Right ventricle myocardium inferior (tissue), 1 donor: ENCODE measurements at places on chromosomes 13 and 19. TPM values are rescaled to one million over a fixed set of nuclear protein-coding genes. Genes with fewer than 3 reads are reported as not detected.

GRCh38 chr13:113116206-113116800, 6.3 kb upstream of the F10 start:
- DNase-seq, result no peak

DNA sequence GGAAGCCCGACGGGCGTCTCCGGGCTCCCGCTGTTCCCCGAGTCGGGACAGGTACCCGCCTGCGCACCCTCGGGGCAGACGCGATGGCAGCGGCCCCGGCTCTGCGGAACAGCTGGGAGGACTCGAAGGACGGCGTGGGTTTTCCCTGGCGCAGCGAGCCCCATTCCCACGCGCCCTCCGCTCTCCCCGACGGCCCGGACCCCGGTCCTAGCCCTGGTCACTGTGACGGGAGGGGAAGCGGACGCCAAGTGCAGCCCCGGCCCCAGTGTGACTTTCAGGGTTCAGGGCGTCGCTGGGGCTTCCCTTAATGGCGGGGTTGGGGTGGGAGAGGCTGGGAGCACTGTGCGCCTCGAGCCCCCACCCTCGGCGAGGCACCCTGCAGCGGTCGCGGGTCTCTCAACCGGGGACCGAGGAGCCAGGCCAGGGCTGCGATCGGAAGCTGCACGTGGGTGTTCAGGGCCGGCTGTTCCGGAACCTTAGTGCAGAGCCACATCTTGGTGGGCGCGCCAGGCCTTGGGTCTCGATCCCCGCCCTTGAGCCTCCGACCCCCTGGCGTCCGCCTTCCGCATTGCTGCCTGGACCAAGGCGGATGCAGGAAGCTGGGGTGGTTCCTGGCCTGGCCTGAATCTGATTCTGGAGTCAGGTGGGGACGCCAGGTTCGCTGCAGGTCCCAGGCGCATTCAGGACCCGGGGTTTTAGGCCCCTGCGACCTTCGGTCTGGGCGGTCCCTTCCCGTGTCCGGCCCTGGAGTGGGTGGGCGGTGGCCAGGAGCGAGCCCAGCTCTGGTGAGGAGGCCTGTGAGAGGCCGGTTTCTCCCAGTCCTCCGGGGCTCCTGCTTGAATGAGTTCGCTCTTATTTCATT, 3.5 kb downstream of the LGALS7B start:
- DNase-seq, result peak; percentile 77

- DNase-seq, result no peak
Observed at GRCh38 chr13:93784191-93784590, 557.6 kb downstream of the GPC6 start.

DNA sequence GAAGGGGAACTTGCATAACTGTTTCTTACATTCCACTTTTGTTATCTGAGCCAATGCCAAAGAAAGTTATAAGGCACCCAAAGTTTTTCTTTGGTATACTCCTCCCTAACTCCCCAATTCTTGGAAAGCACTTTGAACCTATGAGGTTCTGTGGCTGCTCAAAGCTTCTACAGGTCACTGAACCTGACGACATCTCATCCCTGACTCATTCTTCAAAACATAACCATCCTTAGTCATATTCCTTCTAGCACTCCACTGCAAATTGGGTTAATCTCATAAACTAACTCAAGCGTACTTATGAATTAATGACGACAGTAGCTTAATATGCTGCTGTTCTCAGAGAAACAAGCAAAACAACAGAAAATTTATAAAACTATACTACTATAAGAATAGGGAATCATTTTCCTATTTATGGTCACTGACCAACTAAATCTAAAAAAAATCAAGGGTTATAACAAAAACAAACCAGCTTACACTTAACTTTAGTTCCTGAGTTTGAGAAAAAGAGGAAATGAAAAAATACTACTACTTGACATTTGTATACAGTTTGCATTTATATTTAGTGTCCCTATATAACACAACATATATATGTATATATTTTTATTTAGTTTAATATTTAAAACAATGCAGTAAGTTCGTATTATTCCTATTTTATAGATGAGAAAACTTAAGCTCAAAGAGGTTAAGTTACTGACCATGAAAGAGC, 69.1 kb downstream of the CAB39L start:
- no peak for DNase-seq

- no peak for DNase-seq
Observed at GRCh38 chr13:98717256-98717655, 35.2 kb downstream of the SLC15A1 start.

DNA sequence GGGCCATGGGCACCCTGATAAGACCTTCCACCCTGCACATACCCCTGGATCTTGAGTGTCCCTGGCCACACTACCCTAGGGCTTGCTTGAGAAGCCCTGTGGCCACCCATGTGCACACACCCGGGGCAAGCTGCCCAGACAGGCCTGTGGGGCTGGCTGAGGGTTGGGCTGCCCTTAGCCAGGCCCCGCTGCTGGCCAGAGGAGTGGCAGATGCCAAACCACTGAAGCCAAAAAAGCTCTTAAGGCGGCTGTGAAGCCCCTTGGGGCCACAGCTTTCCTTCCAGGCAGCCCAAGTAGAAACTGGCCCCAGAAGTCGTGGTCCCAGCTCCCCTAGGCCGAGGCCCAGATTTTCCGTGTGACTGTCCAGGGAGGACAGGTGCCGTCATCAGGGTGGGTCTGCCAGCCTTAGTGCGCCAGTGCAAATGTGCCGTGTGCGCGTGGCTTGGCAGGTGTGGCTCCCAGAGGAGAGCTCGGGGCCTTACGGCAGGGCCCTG, 14.8 kb downstream of the CEBPG start:
- DNase-seq, result peak; percentile 76

GRCh38 chr13:41179593-41180250, 14.6 kb downstream of the KBTBD7 start:
- no peak for DNase-seq

GRCh38 chr19:10826846-10827245, 9.2 kb downstream of the TMED1 start:
- no peak for DNase-seq

ANKLE1 gene
- 0.19 TPM for total RNA-seq

ZNF649 gene
- total RNA-seq, result 8.8 TPM

TMEM255B gene
- 9.8 TPM for total RNA-seq

KCNJ14 gene
- total RNA-seq, result 0.19 TPM
